Activated T-cell treated with anti-CD3 and anti-CD28 coated beads for 24 hours (primary cell): ENCODE measurements at places on chromosomes 2 and 18.

GRCh38 chr2:45678791-45679348 is 27.4 kb downstream of the PRKCE start:
- no peak for DNase-seq

- DNase-seq, result no peak
Observed at GRCh38 chr2:112483831-112484230, 1.9 kb downstream of the TTL start.

DNA sequence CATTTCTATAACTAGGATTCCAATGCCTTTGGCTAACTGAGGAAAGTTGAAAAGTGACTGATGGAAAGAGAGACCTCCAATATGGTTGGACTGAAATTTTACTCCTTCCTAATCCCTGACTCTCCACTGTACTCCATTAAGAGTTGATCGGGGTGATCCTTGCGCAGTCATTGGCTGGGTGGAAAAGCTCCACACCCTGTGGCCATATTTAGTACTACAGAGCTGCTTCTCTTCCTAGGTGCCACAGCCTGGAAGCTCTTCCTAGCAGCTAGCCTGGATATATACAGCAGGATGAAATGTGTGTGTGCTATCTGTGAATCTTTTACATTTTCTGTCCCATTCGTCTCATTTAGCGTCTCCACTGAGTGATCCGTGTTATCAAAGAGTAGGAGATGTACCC is 71.2 kb downstream of the MEP1B start:
- DNase-seq, result no peak

DNA sequence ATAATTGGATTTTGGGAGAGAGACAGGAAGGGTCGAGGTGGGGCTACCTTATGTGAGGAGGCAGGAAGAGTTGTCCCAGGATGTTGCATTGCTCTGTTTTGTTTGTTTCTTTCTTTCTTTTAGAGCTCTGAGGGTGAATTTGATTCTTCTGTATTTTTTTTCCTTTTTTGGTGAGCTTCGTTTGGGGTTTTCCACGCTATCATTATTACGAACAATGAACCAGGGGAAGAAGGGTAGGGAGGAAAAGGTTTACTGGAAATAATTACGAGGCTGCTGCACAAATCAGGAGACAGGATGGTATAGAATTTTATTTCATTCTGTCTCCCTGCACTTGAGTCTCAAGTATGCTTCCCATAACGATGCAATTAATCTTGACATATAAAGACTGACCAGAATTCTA is 51.4 kb upstream of the ZNF516 start:
- DNase-seq, result no peak

GRCh38 chr2:11387100-11387390 is 42.6 kb upstream of the ROCK2 start:
- no peak for DNase-seq

GRCh38 chr2:112181571-112182290 is 43.5 kb downstream of the FBLN7 start:
- peak; percentile 42 for DNase-seq

- DNase-seq, result no peak
Observed at GRCh38 chr2:68319398-68320117, at the start of gene CNRIP1. Gene CNRIP1, minus strand, starts transcription at chr2:68319949. Its CDS starts 549 bp downstream, at chr2:68319400.

- DNase-seq, result no peak
Observed at GRCh38 chr2:10022966-10023662, 20.2 kb upstream of the KLF11 start.

DNA sequence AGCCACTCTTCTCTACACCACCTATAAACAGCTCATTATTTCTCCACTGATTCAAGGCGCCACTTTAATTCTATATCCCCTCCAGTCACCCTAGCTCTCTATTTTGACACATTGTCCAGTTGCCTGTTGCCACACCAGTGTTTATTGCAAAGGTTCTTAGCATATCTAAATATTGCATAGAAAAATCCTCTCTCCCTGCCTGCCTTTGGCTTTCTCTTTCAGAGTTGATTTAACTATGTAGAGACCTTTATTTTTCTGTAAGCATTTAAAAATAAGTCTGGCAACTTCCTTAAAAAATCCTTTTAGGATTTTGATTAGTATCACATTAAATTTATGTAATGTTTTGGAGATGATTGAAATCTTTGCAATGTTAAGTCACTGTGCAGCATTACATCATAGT is 47.9 kb upstream of the B3GNT7 start:
- no peak for DNase-seq

DNA sequence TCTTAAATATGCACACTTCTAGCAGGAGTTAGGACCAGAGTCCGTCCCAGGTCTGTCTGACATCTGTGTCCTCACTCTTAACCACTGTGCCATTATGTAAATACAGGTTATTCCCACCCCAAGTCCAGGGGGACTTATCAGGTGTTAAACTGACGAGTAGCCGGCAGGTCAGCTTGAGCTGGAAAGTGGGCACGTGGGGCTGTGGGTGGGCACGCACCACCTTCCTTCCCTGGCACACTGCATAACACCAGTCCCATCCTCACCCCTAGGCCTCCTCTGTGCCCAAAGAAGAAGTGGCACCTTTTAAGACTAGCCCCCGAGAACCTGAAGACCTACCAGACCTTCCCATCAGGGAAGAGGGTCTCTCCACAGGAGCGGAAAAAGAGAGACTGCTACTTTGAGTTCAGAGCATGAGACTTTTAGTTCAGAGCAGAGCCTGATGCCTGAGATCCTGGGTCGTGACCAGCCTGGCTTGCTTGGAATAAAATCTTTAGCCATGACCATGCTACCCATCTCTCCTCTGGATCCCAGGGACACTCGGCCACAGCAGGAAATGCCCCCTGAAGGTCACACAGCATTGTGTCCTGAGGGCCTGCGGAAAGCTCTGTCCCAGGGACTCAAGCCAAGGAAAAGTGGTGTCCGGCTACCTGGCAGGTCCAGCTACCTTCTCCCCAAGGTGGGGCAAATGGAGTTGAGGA is 62.0 kb downstream of the CIB4 start:
- DNase-seq, result no peak

- DNase-seq, result no peak
Observed at GRCh38 chr2:230327418-230328154, 593 bp downstream of the SP140L start.

DNA sequence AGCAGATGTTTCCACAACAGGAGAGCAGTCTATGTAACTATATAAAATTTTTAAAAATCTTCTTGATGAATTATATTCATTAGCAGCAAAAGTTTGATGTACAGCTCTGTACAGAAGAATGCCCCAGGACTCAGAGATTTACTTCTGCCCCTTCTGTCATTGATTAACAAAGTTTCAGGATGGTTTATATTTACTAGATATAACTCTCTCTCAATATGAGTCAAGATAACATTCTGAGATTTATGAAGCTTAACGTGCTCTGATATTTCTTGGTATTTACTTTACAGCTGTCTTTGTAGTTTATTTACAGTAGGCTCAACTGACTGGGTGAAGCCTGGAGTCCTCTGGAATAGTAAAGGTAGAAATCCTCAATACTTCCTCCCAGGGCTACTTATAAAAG is 93.6 kb upstream of the HNMT start:
- no peak for DNase-seq

GRCh38 chr2:137333386-137334165 is 568.2 kb downstream of the THSD7B start:
- no peak for DNase-seq

DNA sequence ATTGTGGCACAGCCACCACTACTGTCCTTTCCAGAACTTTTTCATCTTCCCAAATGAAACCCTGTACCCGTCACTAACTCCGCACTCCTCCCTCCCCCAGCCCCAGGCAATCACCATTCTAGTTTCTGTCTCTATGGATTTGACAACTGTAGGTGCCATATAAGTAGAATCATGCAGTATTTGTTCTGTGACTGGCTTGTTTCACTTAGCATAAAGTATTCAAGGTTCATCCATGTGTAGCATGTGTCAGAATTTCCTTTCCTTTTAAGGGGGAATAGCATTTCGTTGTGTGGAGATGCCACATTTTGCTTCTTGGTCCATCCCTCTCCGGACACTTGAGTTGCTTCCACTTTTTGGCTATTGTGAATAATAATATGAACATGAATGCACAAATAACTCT is 842 bp upstream of the CKAP2L start:
- DNase-seq, result no peak

DNA sequence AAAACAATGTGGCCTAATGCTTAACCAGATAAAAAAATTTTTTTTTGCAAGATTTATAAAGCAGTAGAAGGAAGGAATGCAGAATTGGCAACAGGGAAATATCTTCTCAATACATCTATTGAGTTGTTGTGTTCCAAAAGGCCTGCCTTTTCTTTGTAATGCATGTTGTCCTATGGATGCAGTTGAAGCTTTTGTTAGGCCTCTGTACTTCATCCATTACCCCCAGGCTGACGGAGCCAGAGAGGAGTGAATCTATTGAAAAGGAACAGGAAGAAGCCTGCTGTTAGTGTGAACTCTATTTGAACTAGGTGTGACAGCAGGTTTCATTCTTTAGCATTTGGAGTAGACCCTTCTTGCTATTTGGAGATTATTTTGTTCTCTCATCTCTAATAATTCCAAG is 56.5 kb downstream of the MTX2 start:
- no peak for DNase-seq

DNA sequence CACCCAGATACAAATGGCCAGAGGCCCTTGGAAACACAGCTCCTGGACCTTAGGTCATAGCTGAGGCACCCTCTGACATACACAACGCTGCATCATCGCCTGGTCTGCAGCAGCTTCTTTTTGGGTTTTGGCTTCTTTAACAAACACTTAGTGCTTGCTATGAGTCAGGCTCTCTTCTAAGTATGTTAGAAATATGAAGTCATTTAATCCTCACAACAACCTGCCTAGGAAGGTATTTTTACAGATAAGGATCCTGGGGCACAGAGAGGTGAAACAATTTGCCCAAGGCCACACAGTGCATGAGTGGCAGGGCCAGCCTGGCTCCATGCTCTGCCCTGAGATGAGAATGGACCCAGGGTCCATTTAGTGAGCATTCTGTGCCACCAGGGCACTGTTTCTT is 96.6 kb downstream of the TMEM17 start:
- DNase-seq, result no peak

DNA sequence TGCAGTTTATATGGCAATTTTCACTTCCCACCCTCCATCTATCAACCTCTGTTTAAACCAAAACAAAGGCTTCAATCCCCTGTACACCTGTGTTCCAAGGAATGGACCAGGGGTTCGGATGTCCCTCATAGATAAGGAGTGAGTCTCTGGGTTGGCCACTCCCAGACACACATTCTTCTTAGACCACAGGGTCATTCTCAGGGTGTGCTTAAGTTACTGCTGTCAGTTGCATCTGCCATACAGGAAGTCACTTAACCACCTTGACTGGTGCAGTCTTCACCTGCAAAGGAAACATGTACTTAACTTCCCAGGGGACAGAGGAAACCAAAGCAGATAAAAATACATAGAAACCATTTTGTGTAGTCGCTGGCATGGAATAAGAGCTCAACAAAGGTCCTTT is 151.0 kb upstream of the NDUFV2 start:
- no peak for DNase-seq

GRCh38 chr2:170365686-170366085 is 187.7 kb downstream of the MYO3B start:
- no peak for DNase-seq

DNA sequence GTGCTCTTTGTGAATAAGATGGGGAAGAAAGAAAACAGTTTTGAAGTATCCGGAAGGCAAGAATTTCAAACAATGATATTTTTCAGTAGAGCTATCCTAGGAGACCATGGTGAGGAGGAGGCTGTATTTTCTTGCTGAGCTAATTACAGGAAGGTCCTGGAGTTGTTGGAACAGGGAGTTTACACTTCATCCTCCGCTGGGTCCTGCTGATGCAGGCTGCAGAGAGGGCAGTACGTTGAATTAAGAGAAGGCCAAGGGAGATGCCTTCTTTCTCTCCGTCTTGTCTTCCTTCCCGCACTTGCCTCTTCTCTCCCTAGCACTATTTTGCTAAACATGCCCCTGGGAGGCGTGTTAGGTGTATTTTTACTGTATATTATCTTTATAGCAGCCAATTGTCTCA is 60.0 kb upstream of the EDAR start:
- DNase-seq, result no peak

- DNase-seq, result no peak
Observed at GRCh38 chr2:124131276-124131675, 106.2 kb downstream of the CNTNAP5 start.

- DNase-seq, result no peak
Observed at GRCh38 chr2:238873381-238873801, 25.5 kb downstream of the TWIST2 start.

DNA sequence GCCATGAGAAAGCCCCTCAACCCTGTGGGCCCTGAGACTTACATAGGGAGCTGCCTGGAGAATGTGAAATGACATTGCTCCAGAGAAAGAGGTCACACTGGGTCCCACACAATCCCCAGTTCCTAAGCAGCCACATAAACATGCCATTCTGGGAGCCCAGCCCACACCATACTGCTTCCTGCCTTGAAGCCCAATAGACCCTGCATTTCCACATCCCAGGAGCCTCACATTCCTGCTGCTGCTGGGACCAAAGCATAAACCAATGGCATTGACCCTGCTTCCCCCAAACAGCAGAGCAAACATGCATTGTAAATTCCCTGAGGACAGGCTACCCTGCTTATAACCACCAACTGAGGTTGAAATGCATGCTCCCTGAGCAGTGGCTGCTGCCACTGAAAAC is 1117.6 kb upstream of the SLC39A10 start:
- no peak for DNase-seq

GRCh38 chr18:72799106-72799505 is 68.7 kb downstream of the NETO1 start:
- DNase-seq, result no peak

DNA sequence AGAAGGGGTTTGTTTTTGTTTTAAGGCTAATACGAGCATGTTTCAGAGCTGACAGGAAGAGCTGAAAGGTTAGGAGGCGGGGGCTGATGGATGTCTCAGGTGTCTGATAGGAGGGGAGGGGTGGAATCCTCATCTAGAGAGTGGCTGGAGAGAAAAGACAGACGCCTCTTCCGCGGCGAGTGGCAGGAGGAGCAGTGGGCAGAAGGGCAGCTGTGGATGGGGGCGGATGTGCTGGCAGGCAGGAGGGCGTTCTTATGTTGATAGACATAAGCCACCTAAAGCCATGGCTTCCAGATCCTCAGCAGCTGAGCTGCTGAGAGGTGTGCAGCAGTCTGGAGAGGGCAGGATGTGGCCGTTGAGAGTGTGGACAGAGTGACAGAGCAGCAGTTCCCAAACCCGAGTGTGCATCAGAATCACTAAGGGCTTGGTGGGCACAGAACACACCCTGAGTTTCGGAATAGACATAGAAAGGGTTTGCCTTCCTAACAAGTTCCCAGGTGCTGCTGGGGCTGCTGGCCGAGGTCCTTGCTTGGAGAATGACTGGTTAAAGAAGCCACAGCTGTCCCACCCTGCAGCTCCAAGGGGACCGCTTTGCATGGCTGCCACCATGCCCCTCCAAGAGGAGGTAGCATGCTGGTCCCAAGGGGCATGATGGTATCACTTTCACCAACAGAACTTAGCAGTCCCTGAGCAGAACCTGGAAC is 3.0 kb upstream of the ITM2C start:
- DNase-seq, result no peak

GRCh38 chr2:86314125-86314524 is 23.3 kb downstream of the REEP1 start:
- DNase-seq, result no peak

- DNase-seq, result no peak
Observed at GRCh38 chr2:75464348-75464946, 96.3 kb downstream of the EVA1A start.
